Stimulated activated CD8-positive, alpha-beta memory T cell treated with anti-CD3 and anti-CD28 coated beads, Interleukin-4, amount 100 ng/mL, for 1 hour (primary cell): ENCODE measurements at places on chromosomes 4 and X.

DNA sequence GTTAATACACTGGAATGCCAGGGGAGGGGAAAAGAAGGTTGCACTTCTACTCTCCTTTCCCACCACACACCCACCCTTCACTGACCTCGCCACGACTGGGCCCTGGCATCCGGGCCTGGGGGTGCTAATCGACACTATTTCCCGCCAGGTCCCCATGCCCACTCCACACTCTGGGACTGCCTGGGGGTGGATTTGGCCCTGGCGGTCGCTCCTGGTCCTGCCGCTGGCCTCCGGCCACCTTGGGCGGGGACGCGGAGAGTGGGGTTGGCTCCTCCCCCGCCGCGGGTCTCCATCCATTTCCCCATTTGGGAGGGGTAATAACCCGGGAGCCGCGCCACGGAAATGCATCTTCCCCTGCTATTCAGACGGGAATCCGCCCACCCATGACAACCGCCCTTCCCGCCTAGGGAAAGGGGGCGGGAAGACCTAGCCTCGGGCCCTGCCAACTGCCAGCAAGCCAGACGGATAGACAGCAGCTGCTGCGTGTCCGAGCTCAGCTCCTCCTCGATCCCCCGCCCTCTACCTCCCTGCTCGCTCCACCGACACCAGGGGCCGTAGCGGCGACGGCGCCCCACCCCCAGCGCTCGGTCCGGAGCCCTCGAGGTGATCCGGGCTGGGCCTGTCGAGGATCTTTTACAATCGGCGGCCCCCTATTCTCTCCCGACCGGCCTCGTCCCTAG, 78.1 kb downstream of the RLIM start:
- DNase-seq, result no peak

DNA sequence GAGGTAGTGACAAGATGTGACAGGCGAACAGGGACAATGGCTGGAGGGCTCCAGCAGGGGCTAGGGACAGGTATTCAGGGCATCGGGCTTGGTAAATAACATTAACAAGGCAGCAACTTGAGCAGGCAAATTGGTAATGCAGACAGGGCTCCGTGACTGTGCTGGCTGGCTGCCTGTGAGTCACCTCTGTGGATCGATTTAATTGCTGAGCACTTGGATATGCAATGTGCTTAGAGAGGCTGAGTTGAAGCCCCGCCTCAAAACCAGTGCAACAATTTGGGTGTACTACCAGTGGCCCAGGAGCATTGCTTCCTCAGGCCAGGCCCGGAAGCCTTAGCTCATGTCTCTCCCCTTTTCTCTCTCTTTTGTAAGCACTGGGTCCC, 19.5 kb downstream of the CNGA2 start:
- no peak for DNase-seq

GRCh38 chrX:22538580-22538979, 265.9 kb downstream of the CBLL2 start:
- DNase-seq, result no peak

- no peak for DNase-seq
Observed at GRCh38 chrX:1223242-1223600, 10.8 kb upstream of the CRLF2 start.

DNA sequence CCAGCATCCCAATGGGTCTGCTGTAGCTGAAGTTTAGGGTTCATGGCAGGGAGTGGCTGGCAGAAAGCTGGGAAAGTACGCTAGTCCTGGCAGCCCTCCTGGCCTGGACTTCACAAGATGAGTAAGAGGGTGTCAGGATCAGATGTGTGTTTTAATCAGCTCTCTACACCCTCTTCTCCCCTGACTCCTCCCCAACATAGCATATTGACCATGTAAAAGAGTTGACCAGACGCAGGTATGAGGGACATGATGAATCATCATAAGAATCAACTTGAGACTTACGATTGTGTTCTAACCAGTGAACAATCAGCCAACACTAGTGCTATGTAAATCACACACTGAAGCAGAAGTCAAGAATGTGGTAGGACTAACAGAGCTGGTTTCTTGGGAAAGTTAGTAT, 5.3 kb downstream of the SOWAHB start:
- DNase-seq, result no peak

DNA sequence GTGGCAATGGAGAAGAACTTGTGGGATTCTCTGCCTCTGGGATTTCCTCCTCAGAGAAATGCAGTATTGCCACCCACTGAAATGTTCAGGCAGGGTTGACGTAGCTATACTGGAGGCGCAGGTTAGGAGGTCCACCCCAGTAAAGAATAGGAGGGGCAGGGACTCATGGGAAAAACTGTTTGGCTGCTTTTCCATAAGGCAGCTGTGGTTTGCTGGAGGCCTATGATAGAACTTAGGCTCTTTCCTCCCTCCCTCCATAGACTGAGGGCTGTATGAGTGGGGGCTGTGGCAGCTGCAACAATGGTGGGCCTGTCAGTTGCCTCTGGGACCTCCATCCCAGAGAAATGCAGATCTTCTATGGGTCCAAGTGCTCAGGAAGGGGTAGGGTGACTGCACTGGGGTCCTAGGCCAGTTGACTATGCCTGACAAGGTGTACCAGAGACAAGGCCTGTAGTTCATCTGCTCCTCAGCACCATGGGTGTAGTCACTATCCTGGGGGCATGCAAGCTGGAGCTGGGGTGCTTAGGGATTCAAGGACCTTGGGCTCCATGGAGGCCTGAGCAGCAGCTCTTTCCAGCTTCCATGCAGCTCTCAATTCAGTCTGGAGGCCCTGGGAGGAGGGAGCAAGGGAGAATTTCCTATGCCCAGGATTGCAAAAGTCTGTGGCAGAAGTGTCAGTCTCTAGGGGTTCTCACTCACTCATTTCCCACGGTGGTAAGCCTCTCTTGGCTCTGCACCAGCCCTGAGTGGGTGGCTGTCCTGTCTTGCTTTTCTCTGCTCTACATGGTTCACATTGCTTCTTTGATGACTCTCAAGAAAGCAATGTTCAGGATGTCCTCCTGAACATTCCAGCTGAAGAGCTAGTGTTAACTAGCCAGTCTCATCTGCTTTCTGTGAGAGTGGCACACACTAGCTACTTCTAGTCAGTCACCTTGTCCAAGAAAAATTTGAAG, 353.0 kb downstream of the IDS start:
- no peak for DNase-seq

DNA sequence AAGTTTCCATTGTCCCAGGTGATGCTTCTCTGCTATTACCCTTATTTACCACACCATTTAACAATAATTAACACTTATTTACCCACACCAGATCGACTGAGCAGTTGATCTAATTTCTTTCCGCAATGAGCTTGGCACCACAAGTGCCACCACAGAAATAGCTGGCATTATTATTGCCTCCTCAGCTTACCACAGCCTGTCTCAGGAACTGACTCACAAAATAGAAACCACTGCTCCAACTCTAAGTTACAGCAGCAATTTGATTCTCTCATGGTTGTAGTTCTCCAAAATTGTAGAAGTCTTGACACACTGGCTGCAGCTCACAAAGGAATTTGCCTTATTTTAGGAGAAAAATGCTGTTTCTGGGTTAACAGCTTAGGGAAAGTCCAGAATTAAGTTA, 22.5 kb downstream of the ZNF721 start:
- no peak for DNase-seq

DNA sequence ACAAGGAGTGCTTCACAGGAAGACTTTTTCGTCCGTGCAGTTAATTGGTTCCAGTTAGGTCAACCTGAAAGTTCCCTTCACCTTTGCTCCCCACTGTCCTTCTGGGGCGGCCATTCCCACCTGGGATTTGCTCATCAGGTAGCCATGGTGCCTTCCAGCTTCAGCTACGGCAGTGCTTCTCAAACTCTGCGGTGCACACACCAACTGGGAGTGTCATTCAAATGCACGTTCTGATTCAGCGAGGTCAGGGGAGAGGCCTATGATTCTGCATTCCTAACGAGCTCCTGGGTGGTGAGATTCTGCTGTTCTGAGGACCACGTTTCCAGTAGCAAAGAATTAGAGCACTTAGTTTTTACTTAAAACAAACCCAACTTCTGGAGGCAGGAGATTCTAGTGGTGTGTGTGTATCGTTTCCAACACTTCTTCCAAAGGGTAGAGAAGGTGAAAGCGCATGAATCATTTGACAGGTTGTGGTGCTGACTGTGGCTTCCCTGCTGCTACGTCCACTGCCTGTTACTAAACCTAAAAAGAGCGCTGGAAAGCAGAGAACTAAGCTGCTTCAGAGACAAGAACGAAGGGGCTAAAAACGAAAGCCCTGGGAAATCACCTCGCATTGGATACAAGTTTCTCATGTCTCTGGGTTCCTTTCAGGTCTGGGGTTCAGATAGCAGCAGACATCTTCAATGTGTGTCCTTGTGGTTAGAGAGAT, 4.7 kb upstream of the HELT start:
- no peak for DNase-seq

GRCh38 chr4:180148737-180149136, 2094.5 kb upstream of the TENM3 start:
- DNase-seq, result no peak
